ENCODE measurements at places on chromosomes 16 and 17. TPM values are rescaled to one million over a fixed set of nuclear protein-coding genes. Genes with fewer than 3 reads are reported as not detected.

The APOBR gene
- 0.62 TPM for polyA plus RNA-seq

The CARD14 gene
- 0.31 TPM for polyA plus RNA-seq

The IL34 gene
- polyA plus RNA-seq: 5.4 TPM

The KRT23 gene
- polyA plus RNA-seq: 25.1 TPM

The XAF1 gene
- polyA plus RNA-seq: 5.2 TPM

The CMTM1 gene
- polyA plus RNA-seq: 5.0 TPM

The HELZ gene
- 30.3 TPM for polyA plus RNA-seq

The KIF18B gene
- 9.5 TPM for polyA plus RNA-seq

The WRAP53 gene
- 7.1 TPM for polyA plus RNA-seq

The GPR142 gene
- not detected for polyA plus RNA-seq

The HSD17B1 gene
- polyA plus RNA-seq: 1.6 TPM

The TPSG1 gene
- polyA plus RNA-seq: 1.2 TPM

The SLC12A3 gene
- polyA plus RNA-seq: not detected

The HOXB3 gene
- polyA plus RNA-seq: 17.7 TPM

The LRRC36 gene
- 0.54 TPM for polyA plus RNA-seq

The JPT2 gene
- 39.0 TPM for polyA plus RNA-seq

The DOC2B gene
- polyA plus RNA-seq: 5.1 TPM

The SRSF1 gene
- polyA plus RNA-seq: 151 TPM

The CIBAR2 gene
- not detected for polyA plus RNA-seq

The CIITA gene
- 3.0 TPM for polyA plus RNA-seq

The RGS11 gene
- polyA plus RNA-seq: 1.1 TPM

The STH gene
- polyA plus RNA-seq: not detected

The USP43 gene
- polyA plus RNA-seq: not detected

The C16orf46 gene
- polyA plus RNA-seq: 0.20 TPM

The KRT28 gene
- not detected for polyA plus RNA-seq

The ACE gene
- 7.9 TPM for polyA plus RNA-seq

The RAB37 gene
- 1.0 TPM for polyA plus RNA-seq

The SALL1 gene
- 0.18 TPM for polyA plus RNA-seq

The NHLRC4 gene
- 1.0 TPM for polyA plus RNA-seq

The PIK3R5 gene
- 3.5 TPM for polyA plus RNA-seq

The CNGB1 gene
- polyA plus RNA-seq: not detected

The VTN gene
- polyA plus RNA-seq: 1.4 TPM

The FBXW10 gene
- polyA plus RNA-seq: 0.09 TPM

The GRAPL gene
- polyA plus RNA-seq: 0.33 TPM

The HSPB9 gene
- 0.28 TPM for polyA plus RNA-seq

The STX1B gene
- polyA plus RNA-seq: 2.2 TPM

The AIPL1 gene
- polyA plus RNA-seq: not detected

The HS3ST6 gene
- not detected for polyA plus RNA-seq

The CPHXL2 gene
- not detected for polyA plus RNA-seq

The SLC47A1 gene
- polyA plus RNA-seq: 2.1 TPM

The C16orf96 gene
- not detected for polyA plus RNA-seq

The TBC1D3E gene
- polyA plus RNA-seq: not detected

The ADAM11 gene
- 2.1 TPM for polyA plus RNA-seq

The BCL6B gene
- 16.7 TPM for polyA plus RNA-seq

The GAS2L2 gene
- not detected for polyA plus RNA-seq

The MYO19 gene
- 19.7 TPM for polyA plus RNA-seq

The GRB7 gene
- polyA plus RNA-seq: 0.13 TPM

The HS3ST3A1 gene
- 0.32 TPM for polyA plus RNA-seq

The SCO1 gene
- polyA plus RNA-seq: 30.2 TPM

The CCDC144A gene
- polyA plus RNA-seq: 4.9 TPM
